ENCODE measurements at places on chromosomes 5 and 9. TPM values are rescaled to one million over a fixed set of nuclear protein-coding genes. Genes with fewer than 3 reads are reported as not detected.

DNA sequence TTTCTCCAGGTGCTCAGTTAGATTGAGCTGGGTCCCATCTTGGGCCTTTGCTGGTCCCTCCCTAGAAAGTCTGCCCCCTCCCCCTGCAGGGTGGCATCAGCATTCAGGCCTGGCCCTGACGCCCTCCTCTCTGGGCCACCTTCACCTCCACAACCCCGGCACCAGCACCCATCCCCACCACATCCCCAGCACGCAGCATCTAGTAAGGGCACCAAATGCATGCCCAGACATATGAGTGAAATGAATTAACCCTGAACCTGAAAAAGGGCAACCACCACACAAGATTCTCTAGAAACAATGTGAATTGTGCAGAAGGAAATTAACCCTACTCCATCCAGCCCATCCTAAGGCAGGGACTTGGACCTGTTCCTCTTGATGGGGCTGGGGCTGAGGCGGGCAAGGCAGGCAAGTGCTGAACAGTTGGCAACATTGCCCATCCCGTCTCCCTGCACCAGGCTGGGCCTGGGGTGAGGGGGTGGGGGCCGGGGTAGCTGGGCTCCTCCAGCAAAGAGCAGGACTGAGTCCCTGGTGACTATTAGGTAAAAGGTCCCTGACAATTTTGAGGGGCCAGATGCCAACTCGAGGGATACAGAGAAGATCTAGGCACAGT, 125.9 kb downstream of the KCNIP1 start:
- no peak for DNase-seq

DNA sequence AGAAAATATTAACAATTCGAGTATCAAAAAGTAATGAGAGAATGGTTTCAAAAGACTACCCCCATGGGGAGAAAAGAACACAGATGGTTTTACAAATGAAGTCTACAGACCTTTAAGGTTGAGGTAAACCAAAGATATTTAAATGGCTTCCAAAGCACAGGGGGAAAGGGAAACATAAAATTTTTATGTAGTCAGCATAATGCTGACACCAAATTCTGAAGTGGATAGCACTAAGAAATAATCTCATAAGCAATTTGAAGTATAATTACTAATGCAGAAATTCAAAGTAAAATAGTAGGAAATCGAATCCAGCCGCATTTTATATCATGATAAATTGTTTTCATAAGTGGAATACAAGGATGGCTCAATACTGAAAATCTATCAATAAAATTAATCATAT, 30.3 kb upstream of the SPATA31C2 start:
- no peak for DNase-seq

GRCh38 chr5:5598547-5599113, 176.2 kb downstream of the ICE1 start:
- no peak for DNase-seq

GRCh38 chr5:176542596-176543427, 5.6 kb upstream of the RNF44 start:
- DNase-seq = no peak

GRCh38 chr9:79764374-79764773, 192.6 kb downstream of the TLE4 start:
- no peak for DNase-seq

Gene TRIO
- total RNA-seq = 310 TPM

Gene FCHSD1
- total RNA-seq = 0.82 TPM

Measured in frontal cortex (tissue), 4 donors.